ENCODE measurements at places on chromosomes 3 and 15.

GRCh38 chr3:105730801-105731354 lies 137.9 kb downstream of the CBLB start:
- no peak for DNase-seq

DNA sequence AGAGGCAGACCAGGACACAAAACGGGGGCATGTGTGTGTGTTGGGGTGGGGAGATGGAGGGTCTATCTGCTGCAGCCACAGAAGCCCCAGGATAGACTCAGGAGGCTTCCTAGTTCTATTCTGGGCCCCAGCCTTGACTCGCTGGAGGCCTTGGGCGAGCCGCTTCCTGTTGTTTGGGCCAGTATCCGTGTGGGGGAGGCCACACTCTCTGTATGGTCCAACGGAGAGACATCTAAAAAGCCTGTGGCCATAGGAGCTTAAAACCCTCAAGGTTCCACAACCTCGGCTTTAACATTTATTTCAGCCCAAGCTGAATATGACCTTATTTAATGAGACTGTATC lies 32.8 kb downstream of the POC1A start:
- no peak for DNase-seq

GRCh38 chr3:171881251-171881650 lies 38.1 kb downstream of the TMEM212 start:
- DNase-seq = no peak

DNA sequence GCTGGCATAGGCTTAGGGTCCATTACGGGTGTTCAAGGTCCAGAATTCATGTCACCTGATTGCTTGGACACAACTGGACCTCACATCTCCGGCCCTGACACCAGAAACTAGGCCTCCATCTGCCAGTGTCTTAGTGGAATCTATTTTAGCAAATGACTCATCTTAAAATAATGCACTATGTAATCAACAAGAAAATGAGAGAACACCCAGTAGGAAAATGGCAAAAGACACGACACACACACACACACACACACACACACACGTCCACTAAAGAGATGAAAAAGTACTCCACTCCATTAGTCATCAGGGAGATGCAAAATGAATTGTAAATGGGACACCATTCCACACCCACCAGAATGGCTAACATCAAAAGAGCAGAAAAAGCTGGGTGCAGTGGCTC lies 11.2 kb downstream of the APBA2 start:
- no peak for DNase-seq

DNA sequence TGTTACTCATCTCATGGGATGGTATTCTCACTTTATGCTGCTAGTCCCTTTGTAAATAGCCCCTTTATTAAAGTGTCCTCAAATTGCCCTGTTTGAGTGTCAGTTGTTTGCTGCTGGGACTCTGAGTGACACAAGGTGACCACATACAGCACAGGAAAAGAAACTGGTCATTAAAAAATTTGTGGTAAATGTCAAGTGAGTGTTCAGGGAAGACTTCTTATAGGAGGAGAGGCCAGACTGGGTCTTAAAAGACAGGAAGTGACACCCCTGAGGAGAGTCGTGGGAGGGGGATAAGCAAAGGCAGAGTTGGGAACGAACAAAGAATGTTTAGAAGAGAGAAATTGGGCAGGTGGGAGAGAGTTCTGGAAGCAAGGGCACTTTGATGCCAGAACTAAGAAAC lies 35.2 kb downstream of the CCR3 start:
- no peak for DNase-seq

GRCh38 chr3:142705198-142705597 lies 18.6 kb upstream of the TRPC1 start:
- DNase-seq = no peak

- no peak for DNase-seq
These were observed 73.0 kb downstream of the MYH15 start for GRCh38 chr3:108437439-108437838.

- no peak for DNase-seq
These were observed 167.5 kb downstream of the ADAMTS9 start for GRCh38 chr3:64520334-64520733.

DNA sequence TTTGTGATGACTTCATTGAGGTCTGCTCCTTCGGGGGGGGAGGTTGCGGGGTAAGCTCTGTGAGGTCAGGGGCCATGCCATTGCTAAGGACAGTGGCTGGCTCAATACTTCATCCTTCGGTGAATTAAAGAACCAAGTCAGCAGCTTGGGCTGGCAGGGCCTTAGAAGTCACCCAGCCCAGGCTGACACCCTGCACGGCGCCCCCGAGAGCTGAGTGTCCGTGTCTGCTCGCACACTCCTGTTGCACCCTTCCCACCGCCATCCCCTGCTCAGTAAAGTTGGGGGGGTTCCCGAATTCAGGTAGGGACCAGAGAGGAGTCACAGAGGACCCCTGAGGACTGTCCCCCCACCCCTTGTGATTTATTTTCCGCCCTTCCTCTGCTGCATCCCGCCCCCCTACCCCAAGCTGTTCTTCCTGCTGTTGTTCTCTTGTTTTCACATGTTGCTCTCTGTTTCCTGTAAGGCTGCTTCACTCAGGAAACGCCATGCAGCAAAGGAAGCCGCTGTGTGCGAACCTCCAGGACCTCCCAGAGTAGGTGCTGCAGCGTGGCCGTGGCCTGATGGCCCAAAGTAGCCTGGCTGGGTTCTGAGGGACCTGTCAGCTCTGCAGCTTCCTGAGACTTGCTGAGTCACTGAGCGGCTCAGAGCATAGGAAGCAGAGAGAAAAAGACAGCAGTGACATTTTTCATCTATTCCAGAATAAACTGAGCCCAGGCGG lies 14.4 kb downstream of the EFCC1 start:
- DNase-seq = peak; percentile 71

GRCh38 chr15:45550436-45550835 lies 27.9 kb upstream of the SLC30A4 start:
- no peak for DNase-seq

DNA sequence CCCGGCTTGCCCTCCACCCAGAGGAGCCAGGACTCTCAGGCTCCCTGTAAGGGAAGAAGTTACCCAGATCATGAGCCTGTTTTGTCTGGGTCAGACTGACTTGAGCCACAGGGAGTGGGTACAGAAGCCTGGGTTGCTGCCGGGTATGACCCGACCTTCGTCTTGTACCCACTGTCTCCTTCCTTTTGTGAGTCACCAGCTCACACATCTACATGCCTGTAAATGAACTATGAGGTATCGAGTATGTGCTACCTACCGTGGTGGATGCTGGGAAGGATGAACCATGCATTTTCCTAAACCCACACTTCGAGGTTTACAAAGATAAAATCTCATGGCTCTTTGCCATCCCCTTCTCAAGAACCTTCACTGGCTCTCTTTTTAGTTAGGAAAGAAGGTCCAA lies 56.9 kb downstream of the CACNA1D start:
- no peak for DNase-seq

DNA sequence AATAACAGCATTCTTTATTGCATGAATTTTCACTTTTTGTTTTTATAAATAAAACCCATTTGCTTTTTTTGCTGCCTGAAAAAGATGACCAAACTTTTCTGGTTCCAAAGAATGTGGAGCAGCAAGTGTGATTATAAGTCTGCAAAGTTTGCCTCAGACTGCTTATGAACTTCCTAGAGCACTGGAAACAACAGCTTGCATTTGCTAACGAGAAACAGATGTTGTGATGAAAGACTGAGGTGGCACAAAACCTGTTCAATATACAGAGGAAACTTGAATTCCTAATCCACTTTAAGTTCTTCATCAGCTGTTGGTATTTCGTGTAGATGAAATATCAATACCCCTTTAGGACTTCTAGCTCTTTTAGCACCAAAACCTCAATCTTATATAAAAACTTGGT lies 9.3 kb downstream of the ZPLD1 start:
- DNase-seq = no peak

GRCh38 chr3:194582196-194582905 lies 50.9 kb downstream of the TMEM44 start:
- DNase-seq = no peak

GRCh38 chr3:153355559-153355958 lies 193.5 kb downstream of the RAP2B start:
- no peak for DNase-seq

- no peak for DNase-seq
These were observed 23.1 kb upstream of the CMC1 start for GRCh38 chr3:28218071-28218916.

- no peak for DNase-seq
These were observed 102.0 kb downstream of the TBC1D2B start for GRCh38 chr15:77975332-77976094.

DNA sequence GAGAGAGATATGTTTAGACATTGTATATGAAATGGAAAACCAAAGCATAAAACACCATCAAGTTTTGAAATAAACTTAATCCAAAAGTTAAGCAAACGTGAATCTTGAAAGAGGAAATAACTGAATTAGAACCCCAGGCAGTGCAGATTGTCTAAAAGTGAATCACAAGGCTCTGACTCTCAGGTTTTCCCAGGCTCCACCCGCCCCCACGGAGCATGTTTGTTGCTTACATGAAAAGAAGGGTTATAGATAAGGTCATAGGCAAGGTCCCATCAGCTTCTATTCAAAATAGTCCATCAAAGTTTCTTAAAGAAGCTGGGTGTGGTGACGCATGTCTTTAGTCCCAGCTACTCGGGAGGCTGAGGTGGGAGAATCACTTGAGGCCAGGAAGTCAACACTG lies 29.0 kb upstream of the SLMAP start:
- no peak for DNase-seq

DNA sequence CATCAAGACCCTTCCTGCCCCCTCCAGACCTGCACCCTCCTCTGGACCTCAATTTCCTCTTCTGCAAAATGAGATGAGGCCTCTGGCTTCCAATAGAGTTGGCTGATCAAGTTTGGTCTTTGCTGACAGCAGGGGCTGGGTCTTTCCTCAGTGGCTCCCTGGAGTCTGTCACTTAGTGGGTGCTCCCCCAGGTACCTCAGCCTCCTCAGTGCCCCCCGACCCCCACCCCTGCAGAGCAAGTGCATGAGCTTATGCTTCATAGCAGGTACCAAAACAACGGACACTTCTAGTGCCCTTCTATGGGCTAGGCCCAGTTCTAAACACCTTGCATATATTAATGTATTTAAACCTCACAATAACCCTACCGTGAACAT lies 6.9 kb upstream of the PLXND1 start:
- no peak for DNase-seq

DNA sequence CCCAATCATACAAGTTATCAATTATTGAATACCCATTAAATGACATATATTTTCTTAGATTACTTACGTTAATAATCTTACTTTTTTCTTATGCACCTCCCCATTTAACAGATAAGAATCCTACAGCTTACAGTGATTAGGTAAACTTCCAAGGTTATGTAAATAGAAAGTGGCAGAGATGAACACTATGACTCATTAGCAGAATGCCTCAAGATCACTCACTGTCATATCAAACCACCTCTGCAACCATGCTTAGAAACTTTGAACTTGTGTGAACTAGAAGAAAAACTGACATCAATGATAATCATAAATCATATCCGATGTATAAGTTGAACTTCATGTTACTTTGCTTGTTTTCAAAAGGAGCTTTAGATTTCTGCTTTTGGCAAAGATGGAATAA lies 911.6 kb upstream of the ARPP21 start:
- no peak for DNase-seq

GRCh38 chr3:85800676-85801075 lies 841.9 kb downstream of the CADM2 start:
- no peak for DNase-seq

DNA sequence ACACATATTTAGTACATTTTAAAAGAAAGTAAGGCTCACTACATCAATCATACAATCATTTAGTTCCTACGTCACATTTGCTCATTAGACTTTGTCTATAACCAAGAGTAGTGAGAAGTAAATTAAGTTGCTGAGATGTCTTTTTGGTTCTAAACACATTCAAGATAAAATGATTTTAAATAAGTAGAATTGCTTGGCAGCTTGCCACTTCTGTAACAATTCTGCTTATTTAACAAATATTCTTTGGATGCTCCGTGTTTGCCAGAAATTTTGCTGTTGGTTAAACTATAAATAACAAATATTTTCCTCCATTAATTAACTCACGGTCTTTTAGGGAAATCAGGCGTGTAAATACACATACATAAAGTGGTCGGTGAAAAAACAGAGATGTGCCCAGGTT lies 18.3 kb downstream of the SUCNR1 start:
- DNase-seq = no peak

DNA sequence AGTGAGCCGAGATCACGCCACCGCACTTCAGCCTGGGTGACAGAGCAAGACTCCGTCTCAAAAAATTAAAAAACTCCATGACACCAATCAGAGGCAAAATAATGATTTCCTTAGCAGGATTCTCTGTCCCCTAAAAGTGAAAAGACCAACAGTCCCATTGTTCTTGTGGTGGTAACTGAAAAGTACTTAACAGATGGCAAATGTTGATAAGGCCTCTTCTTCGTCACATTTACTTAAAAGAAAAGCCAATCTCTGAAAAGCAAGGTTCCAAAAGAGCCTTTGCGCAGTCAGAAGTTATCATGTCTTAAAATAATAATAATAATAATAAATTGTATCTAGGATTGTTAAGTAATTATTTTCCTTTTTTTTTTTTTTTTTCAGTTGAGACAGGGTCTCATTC lies 56.0 kb upstream of the TASOR start:
- DNase-seq = no peak

- no peak for DNase-seq
These were observed 89.7 kb downstream of the HMG20A start for GRCh38 chr15:77510066-77511057.

- DNase-seq = no peak
These were observed 33.1 kb downstream of the FLNB start for GRCh38 chr3:58041182-58041825.

GRCh38 chr3:115673881-115674280 lies 50.6 kb downstream of the GAP43 start:
- DNase-seq = no peak

DNA sequence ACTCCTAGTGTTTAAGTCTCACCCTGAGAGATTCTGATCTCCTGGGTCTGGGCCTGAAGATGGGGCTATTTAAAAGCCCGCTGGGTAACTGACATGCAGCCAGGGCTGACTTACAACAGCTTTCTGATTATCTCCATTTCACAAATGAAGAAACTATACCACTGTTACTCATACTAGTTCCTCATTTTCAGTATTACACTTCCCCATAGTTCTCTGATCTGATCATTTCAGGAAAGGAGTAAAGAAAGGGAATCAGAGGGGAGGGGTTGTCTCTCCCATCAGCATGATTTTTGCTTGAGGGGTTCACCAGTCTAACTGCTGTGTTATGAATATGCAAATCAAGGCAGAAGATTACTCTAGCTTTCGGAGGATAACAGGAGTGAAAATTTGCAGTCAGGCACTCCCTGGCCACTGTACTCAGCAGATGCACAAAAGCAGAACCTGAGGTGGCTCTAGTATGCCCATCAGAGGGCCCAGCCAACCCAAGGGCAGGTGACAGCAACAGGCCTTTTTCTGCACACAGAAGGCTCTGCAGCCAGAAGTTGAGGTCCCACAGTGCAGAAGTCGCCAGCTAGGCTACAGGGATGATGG lies 59.4 kb downstream of the DAPK2 start:
- no peak for DNase-seq

- DNase-seq = no peak
These were observed 475.0 kb upstream of the CBLB start for GRCh38 chr3:106343811-106344210.

GRCh38 chr3:8457039-8457438 lies 44.6 kb upstream of the LMCD1 start:
- no peak for DNase-seq
